ENCODE measurements at places on chromosomes 5 and 9.

GRCh38 chr9:113436728-113437515 is 26.4 kb downstream of the C9orf43 start:
- DNase-seq = no peak

DNA sequence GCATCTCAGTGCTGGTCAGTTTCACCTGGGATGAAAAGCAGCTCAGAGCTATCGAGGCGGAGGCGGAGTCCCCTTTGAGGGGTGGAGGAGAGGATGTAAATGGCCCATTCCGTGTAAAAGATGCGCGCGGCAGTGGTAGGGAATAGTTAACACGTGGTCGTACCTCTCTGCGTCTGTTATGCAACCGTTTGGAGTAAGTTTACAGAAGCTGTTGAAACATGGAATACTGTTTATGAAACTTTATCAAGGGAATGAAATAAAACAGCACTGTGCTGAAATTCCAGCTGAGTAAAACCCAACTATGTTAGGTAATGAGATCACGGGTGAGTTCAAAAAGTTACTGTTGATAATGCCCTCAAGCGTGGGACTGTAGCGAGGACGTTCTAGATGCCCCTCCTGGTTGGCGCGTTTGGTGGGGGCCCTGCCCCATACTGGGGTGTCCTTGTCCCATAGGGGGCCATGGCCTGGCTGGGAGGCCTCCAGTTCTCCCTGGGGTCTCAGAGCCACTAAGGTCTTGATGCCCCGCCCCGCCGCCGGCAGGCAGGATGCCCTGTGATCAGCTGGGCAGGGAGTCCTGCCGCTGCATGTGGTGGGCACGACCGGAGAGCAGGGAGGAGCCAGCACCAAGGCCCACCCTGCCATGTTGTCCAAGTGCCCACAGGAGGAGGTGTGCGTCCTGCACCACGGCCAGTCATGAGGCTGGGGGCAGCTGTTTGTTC is 90.9 kb downstream of the COL5A1 start:
- no peak for DNase-seq

DNA sequence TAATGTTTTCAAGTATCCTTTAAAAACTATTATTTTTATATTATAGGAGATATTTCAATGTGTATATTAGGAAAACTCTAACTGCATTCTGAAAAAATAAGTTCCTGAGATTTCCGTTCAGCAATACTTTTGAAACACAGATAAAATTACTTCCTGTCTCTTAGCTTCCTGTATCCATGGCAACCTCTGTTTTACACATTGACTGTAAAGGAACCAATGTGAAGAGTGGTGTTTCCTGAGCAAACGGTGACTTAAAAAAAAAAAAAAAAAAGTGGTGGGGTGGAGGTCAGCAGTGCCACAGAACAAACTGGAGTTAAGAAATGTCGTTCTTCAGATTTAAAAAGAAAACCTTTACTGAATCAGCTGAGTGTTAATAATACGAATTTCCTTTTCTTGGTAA is at the start of gene LRRC70:
TSS of gene LRRC70 (plus strand) at position 280 of the 400 bp plus-strand sequence. CDS start 620 bp downstream, outside the sequence.
- no peak for DNase-seq

- DNase-seq = no peak
These were observed 44.4 kb downstream of the TNFAIP8 start for GRCh38 chr5:119400245-119400644.

GRCh38 chr9:134434894-134435506 is 108.7 kb downstream of the RXRA start:
- DNase-seq = no peak

DNA sequence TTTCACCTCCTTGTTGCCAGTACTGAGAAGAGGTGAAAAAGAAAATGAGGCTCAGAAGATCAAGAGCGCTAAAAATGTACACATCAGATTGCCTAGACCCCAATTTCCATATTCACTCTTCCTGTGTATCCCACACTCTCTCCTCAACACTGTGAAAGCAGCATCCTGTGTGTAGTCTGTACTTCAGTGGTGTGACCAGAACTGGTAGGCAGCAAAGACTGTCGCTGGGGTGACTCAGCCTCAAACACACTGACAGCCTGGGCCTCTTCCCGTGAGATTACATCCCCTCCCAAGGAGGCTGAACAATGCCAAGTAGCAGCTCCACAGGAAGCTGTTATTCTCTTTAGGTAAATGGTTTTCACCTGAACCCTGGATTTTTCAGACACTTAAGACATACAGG is 135.5 kb downstream of the CCDC192 start:
- DNase-seq = no peak

DNA sequence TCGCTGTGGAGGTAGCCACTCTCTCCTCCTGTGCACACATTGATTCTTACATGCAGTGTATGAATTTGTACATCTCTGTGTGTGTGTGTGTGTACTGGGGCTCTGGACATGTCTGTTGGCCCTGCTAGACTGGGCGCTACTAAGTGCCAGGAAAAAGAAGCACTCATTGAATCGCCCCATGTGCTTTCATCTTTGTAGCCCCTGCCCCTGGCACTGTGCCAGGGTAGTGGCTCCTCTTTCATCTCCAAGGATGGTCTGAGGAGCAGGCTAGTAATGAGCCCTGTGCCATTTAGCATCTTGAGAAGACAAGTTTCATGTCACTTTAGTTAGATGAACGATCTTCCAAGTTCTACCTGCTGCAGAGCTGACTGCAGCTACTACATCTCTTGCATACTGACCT is 34.4 kb upstream of the EQTN start:
- DNase-seq = no peak

GRCh38 chr5:172637110-172637580 is 3.9 kb upstream of the NEURL1B start:
- no peak for DNase-seq

DNA sequence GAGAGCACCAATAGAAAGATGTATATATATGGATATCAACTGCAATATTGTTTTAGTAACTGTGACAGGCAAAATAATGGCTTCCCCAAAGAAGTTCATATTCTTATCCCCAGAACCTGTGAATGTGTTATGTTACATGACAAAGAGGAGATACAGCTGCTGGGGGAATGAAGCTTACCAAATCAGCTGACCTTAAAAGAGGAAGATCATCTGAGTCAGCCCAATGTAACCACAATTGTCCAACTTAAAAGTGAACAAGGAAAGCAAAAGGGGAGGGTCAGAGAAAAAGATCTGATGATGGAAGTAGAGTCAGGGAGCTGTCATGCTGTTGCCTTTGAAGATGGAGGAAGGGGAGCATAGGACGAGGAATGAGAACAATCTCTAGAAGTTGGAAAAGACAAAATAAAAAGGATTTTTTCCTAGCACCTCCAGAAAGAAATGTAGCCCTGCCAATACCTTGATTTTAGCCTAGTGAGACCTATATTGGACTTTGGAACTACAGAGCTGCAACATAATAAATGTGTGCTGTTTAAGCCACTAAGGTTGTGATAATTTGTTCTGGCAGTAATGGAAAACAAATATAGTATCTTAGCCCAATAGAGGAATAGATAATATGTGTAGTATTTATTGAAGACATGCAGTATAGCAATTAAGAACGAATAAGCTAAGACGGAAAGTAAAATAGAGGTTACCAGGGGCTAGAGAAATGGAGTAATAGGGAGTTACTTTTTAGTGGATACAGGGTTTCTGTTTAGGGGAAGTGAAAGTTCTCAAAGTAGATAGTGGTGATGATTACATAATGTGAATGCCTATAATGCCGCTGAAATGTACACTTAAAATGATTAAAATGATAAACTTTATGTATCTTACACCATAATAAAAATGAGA is 115.9 kb downstream of the PIK3R1 start:
- DNase-seq = no peak

DNA sequence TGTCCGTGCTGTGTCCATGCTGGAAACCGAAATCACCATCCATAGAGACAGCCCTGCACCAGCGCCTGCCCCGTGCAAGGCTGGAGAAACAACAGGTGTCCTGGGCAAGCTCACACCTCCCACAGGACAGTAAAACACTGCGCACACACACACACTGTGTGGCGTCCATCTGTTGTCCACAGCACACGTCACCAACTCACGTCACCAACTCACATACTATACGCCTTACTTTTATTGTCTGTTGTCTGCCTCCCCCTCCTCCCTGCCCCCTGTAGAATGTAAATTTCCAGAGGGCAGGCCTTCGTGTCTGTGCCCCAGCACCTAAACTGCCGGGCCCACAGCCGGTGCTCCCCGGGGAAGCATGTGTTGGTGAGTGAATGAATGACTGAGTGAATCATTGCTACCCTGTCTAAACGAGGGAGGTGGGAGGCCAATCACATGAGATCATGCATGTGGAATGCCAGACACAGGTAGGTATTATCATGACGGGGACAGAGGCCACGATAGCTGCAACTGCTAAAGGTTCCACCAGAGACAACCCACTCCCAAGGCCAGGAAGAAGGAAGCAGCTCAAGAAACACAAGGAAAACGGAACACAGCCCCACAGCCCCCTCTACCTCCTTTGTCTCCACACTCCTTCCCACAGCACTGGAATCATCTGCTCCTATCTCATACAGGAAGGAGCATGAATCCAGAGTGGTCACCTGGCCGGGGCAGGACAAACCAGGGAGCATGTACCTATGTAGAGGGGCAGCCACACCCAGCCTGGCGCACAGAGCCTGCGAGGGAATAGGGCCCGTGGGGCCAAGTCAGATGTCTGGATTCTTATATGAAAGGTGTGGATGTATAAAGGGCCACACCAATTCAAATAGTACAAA is 41.9 kb downstream of the STK10 start:
- no peak for DNase-seq

DNA sequence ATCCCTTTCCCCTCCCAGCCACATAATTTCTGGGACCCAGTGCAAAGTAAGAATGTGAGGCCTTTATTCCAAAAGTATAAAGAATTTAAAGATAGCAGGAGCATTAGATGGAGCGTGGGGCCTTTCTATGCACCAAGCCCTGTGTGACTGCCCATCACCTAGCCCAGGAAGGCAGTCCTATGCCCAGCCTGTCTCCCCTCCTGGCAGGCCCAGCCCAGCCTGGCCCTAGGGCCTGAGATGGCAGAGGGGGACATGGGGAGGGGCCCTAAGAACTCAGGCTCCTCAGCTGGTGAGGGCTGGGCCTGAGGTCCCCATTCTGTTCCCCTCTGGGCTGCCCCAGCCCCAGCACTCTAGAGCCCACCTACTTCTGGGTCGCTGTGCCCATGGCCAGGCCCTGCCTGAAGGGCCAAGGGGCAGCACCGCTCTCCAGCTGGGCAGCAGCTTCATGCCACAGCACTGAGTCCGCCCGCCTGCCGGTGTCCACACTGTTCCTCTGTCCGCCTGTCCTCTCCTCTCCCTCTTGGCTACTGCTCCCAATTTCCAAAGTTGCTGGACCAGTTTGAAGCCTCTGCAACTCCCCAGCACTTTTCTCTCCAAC is 995 bp upstream of the SLC23A1 start:
- no peak for DNase-seq

DNA sequence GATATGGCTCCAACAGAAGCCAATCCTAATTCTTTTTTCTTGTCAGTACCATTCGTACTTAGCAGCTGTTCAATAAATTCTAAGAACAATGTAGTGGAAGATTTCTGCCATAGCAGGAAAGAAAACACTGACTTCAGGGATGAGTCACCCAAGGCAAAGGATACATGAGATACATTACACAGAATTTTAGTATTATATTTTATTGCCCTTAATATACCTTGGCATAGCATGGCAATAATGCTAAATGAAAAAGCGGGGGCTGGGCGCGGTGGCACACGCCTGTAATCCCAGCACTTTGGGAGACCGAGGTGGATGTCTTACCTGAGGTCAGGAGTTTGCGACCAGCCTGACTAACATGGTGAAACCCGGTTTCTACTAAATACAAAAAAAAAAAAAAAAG is 619.1 kb upstream of the DAB2 start:
- DNase-seq = no peak

DNA sequence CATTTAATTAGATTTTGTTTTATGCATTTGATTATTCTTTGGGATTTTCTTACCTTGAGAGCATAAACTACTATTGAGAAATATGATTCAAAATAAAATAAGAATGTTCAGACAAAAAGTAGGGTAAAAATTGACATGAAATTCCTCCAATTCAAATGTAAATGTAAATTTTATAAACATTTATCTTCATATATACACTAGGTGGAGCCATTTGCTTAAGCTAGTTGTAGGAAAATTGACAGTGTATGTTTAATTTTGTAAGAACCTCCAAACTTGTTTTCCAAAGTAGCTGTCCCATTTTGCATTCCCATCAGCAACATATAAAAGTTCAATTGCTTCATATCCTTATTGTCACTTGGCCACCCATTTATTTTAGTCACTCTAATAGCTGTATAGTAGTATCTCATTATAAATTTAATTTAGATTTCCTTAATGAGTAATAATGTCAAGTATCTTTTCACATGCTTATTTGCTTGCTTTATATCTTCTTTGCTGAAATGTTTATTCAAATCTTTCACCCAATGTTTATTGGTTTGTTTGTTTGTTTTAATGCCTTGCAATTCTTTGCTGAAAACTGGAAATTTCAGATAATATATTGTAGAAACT is 37.6 kb upstream of the SLCO6A1 start:
- DNase-seq = no peak

GRCh38 chr9:124617477-124618141 is 110.4 kb upstream of the NR5A1 start:
- peak; percentile 86 for DNase-seq

DNA sequence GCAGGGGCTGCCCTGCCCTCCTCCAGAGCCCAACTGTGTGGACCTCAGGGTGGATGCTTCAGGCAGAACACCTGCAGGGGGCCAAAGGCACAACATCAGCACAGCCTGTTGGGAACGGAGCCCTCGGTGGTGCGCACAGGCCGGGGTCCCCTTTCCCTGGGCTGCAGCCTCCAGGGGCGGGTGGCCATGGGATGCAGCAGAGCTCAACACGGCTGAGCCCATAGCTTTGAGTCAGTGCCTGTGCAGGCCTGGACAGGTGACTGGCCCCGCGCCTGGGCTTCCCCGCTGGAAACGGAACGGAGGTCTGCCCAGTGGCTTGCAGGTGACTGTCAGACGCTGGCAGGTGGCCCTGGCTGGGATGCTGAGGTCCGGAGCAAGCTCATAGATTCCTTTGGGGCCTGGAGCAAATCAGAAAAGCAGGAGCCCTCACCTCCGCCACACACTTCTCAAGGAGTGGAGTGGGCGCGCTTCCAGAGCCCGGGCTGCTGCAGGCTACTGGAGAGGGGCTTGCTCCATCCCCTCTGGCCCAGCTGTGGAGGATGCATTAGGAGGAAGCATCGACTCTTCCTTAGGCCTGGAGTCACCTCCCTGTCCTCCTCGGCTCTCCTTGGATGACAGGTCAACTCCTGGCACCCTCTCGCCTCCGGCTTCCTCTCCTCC is 69.8 kb upstream of the RNU6ATAC start:
- no peak for DNase-seq

GRCh38 chr9:4489919-4490704 is at the start of gene SLC1A1:
Gene SLC1A1, plus strand, starts transcription at chr9:4490468. Its CDS starts 212 bp downstream, at chr9:4490680.
- peak; percentile 4 for DNase-seq

GRCh38 chr5:167968837-167969236 is 322.6 kb upstream of the WWC1 start:
- no peak for DNase-seq

DNA sequence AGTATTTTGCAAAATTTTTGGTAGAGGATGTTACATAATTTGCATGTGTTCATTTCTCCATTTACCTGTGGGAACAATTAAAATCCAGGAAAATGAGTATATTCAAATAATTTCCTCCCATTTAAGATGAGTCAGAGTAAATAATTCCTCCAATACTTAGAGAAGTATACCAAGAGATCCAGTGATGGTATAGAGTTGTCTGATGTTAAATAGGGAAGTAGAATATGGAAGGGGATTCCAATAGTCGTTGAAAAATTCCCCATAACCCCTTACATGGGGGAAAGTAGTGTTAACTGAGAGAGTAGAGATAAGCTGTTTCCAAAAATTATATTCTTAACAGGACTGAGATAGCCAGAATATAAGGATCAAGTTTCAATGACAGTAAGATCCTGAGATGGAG is 15.7 kb downstream of the CD274 start:
- no peak for DNase-seq
